ENCODE measurements at places on chromosomes 13 and 19.

- DNase-seq = no peak
Measured at GRCh38 chr13:105971312-105971711, 564.1 kb downstream of the EFNB2 start.

- no peak for DNase-seq
Measured at GRCh38 chr19:50378169-50378862, 2.1 kb downstream of the NR1H2 start.

DNA sequence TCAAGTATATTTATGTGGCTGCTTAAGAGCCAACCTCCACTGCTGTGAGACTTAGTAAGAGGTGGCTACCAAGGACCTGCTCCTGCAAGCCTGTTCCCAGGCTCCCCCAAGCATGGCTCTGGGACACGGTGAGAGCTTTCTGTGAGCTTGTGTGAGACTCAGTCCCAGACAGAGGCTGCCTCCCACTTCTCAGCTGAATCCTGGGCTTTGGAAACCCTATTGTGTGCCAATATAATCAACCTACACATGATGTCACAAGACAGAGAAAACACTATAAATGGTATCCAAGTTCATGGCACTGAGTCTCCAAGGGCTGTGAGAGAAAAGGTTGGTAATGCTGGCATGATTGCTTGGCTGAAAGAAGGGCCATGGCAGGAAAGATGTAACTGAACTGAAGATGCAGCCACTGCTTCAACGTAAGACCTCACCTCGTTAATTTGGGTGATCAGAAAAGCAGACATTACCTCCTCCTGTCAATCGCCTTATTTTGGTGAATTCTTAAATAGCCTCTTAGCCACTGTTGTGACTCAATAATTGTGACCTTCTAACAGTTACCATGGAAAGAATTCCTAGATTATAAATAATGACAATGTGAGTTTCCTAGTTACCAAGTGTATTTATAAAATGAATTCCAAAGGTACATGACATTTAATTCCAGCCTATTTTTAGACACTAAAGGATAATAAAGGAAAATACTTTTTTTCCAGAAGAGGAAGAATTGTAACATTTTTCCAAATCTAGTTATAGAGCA lies 332.0 kb downstream of the IRS2 start:
- no peak for DNase-seq

DNA sequence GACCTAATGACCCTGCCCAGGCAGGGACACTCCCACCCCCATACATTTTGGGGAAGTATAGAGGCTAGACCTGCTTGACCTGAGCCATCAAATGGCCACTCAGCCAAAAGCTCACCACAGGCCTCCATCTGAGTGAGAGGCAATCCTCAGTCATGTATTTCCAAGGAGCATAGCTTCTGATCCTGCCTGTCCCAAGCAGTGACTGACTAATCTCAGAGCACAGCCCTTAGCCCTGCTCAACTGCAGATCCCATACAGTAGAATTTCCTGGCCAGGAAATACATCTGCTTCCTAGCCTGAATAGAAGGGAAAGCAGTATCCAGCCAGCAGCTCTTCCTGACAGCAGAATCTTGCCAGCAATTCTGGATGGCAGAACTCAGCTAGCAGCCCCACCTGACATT lies 880.6 kb upstream of the GPC6 start:
- no peak for DNase-seq

DNA sequence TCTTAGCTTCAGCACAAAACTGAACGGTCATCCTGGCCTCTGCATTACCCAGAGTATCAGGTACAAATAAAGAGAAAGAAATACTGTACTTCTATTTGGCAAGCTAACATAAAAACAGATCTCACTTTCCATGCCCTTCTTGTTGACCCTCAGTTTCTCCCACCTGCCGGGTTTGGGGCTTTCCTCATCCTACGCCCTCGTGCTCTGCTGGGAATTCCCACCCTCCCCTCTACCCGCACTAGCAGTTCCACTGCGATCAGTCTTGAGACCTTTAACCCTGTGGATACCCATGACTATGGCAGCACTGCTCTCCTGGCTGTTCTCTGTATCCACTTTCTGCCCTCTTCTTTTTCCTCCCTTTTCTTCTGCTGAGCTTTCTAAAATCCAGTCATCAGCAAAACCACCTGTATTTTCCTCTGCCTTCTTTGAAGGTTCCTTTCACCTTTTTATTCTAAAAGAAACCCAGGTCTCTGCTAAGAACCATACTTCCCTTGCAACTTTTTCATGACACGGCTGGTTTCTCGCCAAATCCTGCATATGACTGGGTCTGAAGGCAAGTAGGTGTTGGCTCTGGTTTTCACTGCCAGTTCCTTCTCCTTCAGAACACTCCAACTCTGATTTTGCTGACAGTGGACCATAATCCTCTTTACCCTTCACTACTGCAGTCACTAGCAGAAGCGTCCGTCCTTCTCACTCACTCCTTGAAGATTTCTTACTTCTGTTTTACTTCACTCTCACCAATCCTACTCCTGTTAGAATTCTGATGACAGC lies 99.4 kb downstream of the MIPEP start:
- DNase-seq = no peak

All from cerebellar nuclear complex (tissue), 1 donor.